Stimulated activated naive CD4-positive, alpha-beta T cell (primary cell): ENCODE measurements at places on chromosomes 1 and 21.

DNA sequence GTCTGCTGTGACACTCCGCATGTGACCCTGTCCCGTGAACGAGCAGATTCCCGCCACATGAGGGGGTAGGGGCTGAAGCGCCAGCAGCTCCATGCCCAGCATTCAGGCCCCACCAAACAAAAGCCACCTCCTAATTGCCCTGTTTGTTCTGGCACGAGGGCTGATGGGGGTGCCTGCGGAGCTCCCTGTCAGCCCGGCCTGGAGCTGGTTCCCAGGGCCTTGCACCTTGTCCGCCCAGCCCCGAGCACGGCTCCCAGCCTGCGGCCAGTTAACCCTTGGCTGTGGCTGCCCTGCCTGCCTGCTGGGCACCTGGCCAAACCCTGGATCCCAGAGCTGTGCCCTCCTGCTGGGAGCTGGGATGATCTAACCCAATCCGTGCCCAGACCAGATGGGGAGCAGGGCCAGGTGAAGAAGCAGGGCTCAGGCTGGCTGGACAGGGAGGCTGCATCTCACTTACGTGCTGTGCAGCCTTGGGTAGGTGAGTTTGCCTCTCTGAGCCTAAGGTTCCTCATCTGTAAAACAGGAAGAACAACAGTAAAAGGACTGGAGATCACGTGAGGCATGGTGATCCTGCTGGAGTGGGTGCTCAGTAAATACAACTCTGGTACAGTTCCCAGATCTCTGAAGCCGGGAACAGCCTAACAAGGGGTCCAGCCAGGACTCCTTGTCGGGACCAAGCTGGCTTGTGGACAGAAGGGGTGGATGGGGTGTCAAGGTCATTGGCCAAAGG lies 110.9 kb upstream of the IFFO2 start:
- no peak for DNase-seq

- DNase-seq, result no peak
These were observed 89.9 kb downstream of the EPB41 start for GRCh38 chr1:29004288-29004687.

DNA sequence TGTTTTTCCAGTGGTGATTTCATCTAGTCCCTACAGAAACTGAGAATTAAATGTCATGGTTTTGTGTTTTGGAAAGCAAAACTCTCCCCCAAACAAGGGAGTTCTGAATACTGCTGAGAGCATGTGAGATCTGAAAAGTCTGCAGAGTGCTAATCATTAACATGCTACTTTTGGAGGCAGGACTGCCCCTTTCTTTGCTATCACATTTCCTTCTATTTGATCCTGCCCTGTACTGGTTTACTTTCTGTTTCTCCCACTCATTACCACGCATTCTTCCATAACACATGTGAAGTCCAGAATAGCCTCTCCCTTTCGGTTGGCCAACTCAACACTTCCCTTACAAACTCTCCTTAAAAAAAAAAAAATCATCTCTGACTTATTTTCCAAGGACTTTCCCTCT lies 63.6 kb downstream of the GADD45A start:
- DNase-seq, result no peak

GRCh38 chr1:103459346-103459745 lies 66.2 kb upstream of the RNPC3 start:
- no peak for DNase-seq

- no peak for DNase-seq
These were observed 81.1 kb upstream of the FGGY start for GRCh38 chr1:59215766-59216291.

GRCh38 chr1:18278946-18279345 lies 171.3 kb downstream of the IGSF21 start:
- DNase-seq, result no peak

DNA sequence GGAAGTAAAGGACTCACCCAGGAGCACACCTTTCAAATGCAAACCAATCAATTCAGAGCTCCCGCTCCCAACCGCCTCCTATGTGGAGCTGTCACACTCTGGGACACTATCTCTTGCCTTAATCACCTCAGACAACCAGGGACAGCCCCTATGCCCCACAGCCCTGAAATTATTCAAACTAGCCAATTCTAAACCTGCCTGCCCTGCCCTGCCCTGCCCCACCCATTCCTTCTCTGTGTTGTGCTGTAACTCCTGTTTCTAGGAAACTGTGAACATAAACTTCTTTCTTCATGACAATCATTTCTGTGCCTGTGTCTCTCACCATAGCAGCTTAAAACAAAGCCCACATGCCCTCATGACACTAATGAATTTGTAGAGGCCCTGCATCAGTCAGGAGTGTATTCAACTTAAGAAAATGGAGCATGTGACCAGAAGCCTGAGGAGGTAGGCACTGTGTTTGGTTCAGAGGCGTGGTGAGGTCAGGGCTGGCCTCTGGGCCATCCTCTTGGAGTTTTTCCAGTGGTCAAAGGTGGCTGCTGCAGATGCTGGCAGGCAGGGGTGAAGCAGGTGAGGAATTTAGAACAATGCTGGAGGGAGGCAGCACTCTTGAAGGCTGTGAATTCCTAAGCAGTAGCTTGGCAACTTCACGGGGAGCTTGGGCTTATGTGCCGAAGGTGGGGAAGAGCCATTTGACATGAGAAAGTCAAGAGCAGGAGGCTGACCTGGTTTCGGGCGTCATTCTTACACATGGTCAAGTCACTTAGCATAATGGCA lies 74.5 kb downstream of the RHOU start:
- no peak for DNase-seq

DNA sequence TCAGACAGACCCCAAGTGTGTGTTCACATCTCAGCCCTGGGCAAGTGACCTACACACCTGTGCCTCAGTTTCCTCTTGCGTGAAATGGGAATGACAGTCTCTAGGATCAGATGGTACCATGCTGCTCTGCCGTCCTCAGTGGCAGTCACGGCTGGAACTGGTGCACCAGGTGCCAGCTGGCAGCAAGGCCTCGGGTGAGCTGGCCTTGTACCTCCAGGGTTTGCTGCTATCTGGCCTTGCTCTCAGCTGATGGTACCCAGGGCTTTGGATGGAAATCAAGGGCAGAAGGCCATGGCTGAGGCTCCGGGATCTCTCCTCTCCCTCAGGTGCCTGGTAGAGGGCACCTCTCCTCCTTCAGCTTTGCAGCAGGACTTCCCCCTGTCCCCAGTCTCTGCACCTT lies 21.3 kb downstream of the TMEM201 start:
- no peak for DNase-seq

- no peak for DNase-seq
These were observed 102.8 kb downstream of the CDC7 start for GRCh38 chr1:91603409-91603808.

DNA sequence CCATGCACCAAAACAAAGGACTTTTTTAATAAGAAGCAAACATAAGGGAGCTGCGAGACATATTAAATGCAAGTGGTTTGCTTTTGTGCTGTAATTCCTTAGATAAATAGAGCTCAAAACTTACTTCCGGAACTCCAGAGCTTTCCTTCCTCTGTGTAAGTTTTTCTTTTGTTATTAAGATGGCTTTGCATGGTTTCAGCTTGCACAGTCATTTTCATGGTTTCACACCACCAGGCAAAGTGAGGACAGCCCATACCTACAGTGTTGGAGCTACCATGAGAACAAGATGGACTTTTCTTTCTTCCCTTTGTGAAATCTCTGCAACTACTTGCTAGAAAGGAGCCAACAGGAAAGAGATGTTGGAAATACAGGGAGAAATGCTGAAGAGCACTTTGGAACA lies 368.0 kb downstream of the SETD4 start:
- DNase-seq, result no peak

GRCh38 chr1:219072329-219072728 lies 101.3 kb upstream of the LYPLAL1 start:
- DNase-seq, result no peak

GRCh38 chr1:202702088-202702487 lies 8.2 kb downstream of the SYT2 start:
- DNase-seq, result no peak

GRCh38 chr1:8472668-8473067 lies 154.8 kb downstream of the SLC45A1 start:
- DNase-seq, result no peak

GRCh38 chr1:3541936-3542335 lies 69.4 kb downstream of the MEGF6 start:
- no peak for DNase-seq

GRCh38 chr1:84581648-84582047 lies 7.4 kb upstream of the CTBS start:
- no peak for DNase-seq

DNA sequence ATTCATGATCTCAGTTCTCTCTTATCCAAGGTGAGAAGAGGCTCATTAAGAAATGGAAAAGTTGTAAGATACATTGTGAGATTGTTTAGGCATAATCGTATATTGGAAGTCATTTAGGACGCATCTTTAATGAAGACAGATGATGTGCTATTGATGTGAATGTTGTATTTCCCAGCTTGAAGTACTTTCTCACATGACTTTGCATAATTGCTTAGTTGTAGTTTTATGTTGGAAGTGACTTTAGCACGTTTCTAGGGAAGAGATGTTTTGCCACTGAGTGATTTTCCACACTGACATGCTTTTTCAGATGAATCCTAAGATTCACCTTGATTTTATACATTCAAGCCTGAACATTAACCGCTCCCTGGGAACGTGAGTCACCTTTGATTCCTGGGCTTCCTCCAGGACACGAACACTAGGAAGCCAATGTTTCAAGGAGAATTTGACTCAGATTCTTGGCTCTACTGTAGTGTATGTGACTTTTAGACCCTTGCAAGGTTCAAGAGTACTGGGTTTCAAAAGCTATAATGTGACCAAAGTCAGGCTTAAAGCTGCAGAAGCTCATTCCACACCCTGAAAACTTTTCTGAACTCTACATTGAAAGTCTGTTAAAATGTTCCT lies 27.9 kb downstream of the ANGEL2 start:
- no peak for DNase-seq

- DNase-seq, result no peak
These were observed 58.4 kb downstream of the S1PR1 start for GRCh38 chr1:101295209-101295608.

- DNase-seq, result no peak
These were observed 418 bp downstream of the DDX20 start for GRCh38 chr1:111756124-111756513.

GRCh38 chr1:46341222-46342083 lies 846 bp downstream of the NSUN4 start:
- no peak for DNase-seq

GRCh38 chr1:91770667-91771268 lies 115.2 kb downstream of the TGFBR3 start:
- no peak for DNase-seq

- DNase-seq, result no peak
These were observed 413 bp downstream of the EFCAB7 start for GRCh38 chr1:63523738-63524137.

GRCh38 chr1:167713330-167714081 lies 8.3 kb upstream of the MPZL1 start:
- no peak for DNase-seq

DNA sequence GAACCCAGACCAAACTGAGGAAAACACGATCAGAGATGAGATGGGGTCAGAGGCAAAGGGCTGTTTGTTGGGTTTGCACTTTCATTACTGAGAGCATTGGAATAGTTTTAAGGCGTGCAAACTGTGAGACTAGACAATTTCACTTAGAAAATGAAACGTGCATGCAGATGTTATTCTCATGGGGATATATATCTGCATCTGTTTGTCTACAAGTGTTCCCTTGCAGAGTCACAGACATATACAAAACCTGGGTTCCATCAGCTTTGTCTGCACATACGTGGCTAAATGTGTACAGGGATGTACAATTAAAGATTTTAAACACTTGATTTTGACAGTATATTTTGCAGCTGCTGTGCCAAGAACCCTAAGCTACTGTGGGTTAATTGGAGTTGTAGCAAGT lies 355.4 kb downstream of the KIF26B start:
- DNase-seq, result no peak

DNA sequence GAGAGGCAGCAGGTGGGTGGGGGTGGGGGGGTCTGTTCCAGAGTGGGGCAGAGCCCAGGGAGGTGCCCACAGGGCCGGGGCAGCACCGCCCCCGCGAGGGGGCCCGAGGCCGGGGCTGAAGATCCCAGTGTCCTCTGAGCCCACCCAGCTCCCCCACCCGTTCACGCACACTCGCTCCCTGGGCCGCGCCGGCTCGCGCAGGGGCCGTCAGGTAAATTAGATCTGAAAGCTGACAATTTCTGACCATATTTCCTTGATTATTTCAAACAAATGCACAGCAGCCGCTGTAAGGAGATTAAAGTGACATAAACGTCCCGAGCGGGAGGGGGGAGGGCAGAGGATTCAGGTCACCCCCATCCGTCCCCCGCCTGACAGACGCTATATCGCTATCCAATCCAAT lies 118.0 kb downstream of the CASZ1 start:
- DNase-seq, result no peak
